ENCODE measurements at places on chromosomes 4 and X.

DNA sequence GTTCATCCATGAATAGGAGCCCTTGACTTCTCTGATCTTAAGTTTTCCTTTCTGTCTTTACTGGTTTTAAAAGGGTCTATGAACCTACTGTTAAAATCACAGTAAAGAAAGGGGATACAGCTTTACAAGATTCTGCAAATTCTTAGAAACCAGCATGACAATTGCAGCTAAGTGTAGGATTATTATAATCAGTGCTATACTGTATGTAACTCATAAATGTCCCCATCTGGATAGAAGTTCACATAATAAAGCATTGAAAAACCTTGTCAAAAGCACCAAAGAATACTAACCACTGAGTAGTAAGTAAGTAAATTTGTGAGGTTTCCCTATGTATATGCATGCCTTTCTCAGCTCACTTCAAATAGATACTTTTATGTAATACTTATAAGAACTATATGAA lies 724.6 kb downstream of the CENPC start:
- no peak for DNase-seq

GRCh38 chr4:10981576-10981975 lies 297.0 kb upstream of the CLNK start:
- no peak for DNase-seq

DNA sequence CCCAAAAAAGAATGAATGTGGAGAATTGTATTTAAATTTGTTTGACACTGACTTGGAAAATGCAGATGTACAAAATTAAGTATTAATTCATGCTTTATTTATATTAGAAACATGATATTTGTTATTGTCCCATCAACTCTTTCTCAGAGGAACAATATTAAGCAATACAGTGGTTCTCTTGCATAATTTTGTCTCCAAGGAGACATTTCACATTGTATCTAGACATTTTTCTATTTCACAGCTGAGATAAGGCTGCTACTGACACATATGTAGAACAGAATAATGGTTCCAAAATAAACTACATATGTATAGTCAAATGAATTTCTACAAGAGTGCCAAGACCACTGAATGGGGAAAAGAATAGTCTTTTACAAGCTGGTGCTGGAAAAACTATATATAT lies 427.9 kb upstream of the SPANXN1 start:
- no peak for DNase-seq

DNA sequence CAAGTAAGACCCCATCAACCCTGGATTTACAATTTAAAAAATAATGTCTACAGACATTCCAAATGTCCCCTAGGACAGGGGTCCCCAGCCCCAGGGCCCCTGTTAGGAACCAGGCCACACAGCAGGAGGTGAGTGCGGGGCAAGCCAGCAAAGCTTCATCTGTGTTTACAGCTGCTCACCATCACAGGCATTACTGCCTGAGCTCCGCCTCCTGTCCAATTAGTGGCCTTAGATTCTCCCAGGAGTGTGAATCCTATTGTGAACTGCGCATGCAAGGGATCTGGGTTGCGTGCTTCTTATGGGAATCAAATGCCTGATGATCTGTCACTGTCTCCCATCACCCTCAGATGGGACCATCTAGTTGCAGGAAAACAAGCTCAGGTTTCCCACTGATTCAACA lies 146.1 kb downstream of the ATP10D start:
- no peak for DNase-seq

- no peak for DNase-seq
Observed at GRCh38 chrX:151396042-151396824, 773 bp upstream of the VMA21 start.

DNA sequence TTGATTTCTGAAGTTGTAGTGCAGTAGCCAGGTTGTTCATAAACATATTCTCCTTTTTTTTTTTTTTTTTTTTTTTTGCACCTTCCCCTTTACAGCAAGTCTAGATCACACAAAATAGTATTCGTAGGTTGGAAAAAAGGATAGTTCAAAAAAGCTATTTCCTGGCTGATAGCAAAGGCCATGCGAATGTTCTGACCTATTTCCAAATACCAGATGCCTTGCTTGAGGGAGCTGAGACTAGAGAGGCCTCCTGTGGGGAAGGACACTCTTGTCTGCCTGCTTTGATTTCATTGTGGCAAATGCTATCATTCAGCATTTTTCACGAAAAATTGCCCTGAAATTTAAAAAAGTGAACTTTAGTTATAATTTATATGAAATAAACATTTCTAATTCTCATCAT lies 111.4 kb downstream of the MAD2L1 start:
- DNase-seq: no peak

GRCh38 chr4:39291686-39292085 lies 74.5 kb downstream of the RFC1 start:
- DNase-seq: no peak

GRCh38 chrX:20432048-20432447 lies 165.3 kb upstream of the RPS6KA3 start:
- no peak for DNase-seq

DNA sequence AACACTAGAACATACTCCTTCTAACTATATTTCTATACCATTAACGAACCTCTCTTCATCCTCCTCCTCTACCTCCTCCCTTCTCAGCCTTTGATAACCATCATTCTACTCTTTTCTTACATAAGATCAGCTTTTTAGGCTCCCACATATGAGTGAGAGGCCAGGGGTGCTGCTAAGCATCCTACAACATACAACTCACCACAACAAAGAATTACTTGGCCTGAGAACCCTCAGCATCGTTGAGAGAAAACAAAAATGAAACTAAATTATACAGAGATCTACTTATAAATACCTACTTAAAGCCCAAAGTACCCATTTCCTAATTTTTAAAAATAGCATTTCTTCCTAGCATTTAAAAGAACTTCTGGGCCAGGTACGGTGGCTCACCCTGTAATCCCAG lies 77.7 kb downstream of the CC2D2A start:
- DNase-seq: no peak

DNA sequence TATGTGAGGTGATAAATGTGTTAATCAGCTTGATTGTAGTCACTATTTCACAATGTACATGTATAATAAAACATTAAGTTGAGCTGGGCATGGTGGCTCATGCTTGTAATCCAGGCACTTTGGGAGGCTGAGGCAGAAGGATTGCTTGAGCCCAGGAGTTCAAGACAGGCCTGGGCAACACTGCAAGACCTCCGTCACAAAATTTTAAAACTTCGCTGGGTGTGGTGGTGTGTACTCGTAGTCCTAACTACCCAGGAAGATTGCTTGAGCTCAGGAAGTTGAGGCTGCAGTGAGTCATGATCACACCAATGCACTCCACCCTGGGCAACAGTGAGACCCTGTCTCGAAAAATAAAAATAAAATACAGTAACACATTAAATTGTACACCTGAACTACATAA lies 20.1 kb downstream of the LYAR start:
- no peak for DNase-seq

GRCh38 chr4:26670903-26671537 lies 87.1 kb downstream of the TBC1D19 start:
- DNase-seq: no peak

DNA sequence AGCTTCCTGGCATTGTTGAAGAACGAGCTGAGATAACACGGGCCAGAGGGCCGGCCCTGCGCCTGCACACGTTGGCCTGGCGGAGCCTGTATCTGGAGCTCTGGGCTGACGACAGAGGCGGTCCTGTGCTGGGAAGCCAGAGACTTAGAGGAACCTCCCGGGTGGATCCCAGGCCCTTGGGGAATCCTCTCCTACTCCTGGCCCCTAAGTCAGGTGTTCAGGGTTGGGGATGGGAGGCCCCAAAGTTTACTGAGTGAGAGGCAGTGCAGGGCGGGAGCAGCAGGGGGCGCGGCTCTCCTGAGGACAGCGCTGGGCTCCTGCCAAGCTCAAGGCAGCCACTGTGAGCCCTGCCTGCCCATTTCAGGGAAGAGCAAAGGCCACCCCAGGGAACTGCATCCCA lies 2.5 kb upstream of the HTRA3 start:
- DNase-seq: no peak

DNA sequence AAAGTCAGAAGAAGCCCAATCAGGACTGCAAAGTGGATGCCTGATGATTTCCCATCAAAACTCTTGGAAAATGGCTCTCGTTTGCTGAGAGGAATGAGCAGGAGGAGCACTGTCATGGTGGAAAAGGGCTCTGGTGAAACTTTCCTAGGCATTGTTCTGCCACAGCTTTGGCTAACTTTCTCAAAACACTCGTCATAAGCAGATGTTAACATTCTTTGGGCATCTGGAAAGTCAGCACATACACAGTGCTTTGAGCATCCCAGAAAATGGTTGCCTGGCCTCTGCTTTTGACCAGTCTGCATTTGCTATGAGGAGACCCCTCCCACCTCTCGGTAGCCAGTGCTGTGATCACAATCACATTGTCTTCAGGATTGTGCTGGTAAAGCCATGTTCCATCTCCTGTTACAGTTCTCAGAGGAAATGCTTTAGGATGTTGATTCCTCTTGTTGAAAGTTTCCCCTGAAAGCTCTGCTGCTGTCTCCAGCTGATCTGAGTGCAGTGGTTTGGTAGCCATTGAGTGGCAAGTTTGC lies 25.2 kb upstream of the TBC1D14 start:
- DNase-seq: no peak

- DNase-seq: no peak
Observed at GRCh38 chrX:21738950-21739287, 19.0 kb downstream of the SMPX start.

GRCh38 chrX:102744307-102744706 lies 23.8 kb downstream of the GPRASP3 start:
- no peak for DNase-seq

- no peak for DNase-seq
Observed at GRCh38 chr4:122658818-122659295, 38.0 kb upstream of the IL21 start.

GRCh38 chrX:149007423-149007822 lies 497.7 kb downstream of the IDS start:
- DNase-seq: no peak

DNA sequence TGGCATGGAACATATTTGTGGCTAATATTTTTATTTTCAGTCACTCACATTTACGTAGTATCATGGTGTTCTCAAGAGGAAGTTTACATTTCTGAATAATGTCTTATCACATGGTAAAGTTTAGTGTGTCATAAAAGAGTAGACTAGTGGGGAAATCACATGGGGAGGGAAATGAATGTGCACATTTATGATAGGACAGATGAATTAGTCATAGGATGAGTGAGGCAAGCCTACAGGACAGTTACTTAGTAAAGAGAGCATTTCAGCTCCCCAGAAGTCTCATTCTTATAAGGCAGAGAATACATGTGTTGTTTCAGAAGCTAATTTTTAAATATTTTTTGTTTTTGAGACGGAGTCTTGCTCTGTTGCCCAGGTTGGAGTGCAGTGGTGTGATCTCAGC lies 6.2 kb downstream of the GK start:
- no peak for DNase-seq

DNA sequence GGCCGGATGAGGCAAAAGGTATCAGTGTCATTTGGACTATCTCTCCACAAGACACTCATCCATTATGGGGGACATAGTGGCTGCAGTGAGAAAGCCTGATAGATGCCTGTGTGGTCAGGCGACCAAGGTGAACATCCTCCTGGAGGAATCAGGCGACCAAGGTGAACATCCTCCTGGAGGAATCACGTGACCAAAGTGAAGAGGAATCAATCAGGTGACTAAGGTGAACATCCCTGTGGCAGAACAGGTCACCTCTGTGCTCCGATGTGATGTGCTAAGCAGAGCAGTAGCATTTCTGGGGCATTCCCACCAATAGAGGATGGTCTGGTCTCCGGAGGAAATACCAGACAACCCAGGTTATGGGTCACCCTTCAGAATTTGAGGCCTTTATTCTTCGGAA lies 44.0 kb downstream of the RNF212 start:
- DNase-seq: no peak

DNA sequence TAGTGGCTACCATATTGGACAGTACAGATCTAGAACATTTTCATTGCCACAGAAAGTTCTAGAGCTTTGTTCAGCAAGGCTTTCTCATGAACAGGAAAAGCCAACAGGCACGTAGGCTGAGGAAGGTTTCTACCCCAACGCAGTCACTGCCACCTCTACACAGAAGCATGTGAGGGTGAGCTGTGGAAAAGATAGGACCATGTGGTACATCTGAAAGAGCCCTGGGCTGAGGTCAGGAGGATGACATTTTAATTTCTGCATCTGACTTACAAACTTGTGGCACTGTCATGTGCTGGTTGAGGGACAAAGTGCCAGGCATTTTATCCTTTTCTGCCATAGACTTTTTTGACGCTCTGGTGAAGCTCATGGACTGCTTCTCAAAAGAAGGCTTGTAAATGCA lies 454.2 kb downstream of the BCOR start:
- no peak for DNase-seq
